ENCODE measurements at places on chromosomes 5 and 9. TPM values are rescaled to one million over a fixed set of nuclear protein-coding genes. Genes with fewer than 3 reads are reported as not detected.

DNA sequence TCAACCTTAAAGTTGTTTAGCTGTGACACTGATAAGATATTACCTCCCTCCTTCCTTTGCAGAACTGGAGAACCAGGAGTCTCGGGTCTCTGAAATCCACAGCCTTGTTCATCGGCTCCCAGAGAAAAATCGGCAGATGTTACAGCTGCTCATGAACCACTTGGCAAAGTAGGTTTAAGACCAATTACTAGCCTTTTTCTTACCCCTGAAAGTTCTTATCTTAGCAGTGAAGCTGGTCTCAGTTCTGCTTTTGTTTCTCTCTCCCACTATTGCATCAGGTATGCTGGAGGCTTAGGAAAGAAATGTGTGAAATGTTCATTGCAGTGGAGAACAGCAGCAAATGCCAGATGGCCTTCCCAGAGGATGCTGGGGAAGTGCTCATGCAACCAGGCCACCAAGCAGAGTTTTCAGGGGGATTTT lies 287.4 kb downstream of the ARHGAP26 start:
- no peak for DNase-seq

DNA sequence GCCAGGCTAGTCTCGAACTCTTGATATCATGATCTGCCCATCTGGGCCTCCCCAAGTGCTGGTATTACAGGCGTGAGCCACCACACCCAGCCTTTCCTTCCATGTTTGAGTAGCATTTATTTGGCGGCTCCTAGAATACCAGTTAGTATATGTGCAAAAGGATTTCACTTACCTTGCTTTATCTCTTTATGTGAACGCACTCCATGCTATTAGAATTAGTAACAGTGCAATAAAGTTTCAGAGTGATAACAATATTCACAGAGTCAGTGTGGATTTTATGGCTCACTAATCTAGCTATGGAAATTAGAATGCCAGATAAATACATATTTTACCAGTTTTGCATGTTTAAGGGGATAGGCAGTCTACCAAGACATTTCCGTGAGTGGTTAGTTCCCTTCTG lies 74.4 kb upstream of the NIPBL start:
- no peak for DNase-seq

GRCh38 chr5:113163328-113163727 lies 186.7 kb downstream of the DCP2 start:
- peak; percentile 83 for DNase-seq

GRCh38 chr9:21782205-21782604 lies 20.2 kb upstream of the MTAP start:
- DNase-seq, result no peak

DNA sequence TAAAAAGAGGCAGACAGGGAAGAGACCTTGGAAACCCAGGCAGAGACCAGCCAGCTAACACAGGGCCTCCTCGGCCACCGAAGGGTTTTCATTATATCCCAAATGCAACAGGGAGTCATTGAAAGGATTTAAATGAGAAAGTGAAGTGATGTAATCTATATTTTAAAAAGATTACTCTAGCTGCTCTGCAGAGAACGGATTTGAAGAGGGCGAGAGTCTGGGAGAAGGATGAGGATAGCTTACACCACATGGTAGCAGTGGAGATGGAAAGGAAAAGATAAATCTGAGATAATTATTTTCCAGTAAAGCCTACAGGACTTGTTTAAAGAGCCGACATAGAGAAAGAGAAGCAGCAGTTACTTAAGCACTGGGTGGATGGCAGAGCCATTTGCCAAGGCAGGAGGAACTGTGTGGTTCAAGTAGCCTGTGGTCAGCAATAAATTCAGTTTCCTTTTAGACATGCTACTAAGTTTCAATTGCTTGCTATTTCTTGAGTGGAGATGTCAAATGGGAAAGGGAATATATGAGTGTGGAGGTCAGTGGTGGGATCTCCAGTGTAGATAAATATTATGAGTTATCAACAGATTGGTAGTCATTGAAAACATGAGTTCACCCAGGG lies 9.3 kb downstream of the FBN2 start:
- DNase-seq, result no peak

DNA sequence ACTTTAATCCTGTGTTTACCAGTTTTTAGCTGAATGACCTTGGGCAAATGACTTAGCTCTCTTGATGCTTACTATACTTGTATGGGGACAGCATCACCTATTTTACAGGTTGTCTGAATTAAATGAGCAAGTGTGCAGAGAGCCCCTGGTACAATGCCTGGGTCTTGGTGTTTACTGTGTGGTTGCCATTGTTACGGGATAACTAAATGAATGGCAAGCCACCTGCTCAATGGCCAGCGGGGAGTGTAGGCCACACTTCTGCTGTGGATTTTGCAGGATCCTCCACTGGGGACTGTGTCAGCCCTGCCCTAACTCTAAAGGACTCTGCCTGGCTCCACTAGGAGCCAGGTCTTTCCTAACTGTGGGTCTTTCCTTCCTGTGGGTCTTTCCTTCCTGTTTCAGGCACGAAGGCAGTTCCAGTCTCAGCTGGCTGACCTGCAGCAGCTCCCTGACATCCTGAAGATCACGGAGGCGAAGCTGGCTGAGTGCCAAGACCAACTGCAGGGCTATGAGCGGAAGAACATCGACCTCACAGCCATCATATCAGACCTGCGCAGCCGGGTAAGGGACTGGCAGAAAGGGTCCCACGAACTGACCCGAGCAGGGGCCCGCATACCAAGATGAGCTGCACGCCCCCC lies 10.3 kb upstream of the GLE1 start:
- peak; percentile 92 for DNase-seq

Gene PLCXD3
- total RNA-seq, result not detected

DNA sequence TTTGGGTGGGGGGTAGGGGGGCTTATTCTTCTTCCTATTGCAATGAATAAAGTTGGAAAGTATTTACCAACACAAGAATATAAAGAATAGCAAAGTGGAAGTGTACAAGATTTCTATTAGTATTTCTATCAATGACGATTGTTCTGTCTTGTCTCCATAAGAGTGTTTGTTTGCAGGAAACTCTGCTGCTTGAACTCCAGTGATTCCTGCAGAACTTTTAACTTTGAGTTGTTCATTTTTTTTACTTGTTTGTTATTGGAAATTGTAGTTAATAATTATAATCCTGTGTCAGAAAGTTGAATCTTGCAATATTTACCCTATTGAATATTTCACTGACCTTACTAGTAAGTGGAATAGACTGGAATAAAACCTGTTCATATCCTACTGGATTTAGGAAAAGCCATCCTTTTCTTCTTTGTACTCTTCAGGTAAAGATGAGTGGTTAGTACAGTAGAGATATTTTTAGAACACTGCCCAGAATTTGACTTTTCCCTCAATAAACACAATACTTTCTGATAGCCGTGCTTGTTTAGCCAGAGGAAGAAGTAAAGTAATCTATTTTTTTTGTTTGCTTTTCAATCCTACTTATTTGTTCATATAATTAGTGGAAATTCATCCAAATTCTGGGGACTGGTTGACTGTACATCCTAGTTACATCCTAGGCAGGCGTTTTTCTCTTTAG lies 340.4 kb downstream of the TENT4A start:
- DNase-seq, result no peak

DNA sequence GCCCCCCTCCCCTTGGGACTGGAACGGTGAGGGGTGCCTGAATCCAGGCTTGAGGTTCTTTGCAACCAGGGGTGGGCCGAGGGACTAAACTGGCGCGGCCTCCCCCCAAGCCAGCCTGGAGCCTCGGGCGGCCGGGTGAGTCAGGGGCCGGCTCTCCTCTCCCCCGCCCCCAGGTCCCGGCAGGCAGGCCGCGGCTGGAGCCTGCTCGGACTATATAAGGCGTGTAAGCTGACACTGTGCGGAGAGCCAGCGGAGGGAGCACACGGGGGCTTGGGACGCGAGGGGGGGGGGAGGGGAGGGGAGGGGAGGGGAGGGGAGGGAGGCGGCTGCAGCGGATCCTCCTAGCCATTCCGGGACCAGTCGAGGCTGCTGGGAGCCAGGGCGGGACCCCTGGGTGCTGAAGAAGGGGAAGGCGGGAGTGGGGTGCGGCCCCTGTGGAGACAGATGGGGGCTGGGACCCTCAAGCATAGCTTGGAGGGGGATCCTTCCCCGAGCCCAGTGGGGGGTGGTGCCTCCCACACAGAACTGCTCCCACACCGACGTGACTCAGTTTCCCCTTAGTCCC lies 595 bp downstream of the PDLIM7 start:
- DNase-seq, result peak; percentile 87

Gene HRH2
- not detected for total RNA-seq

- DNase-seq, result peak; percentile 79
Observed at GRCh38 chr5:138354926-138355378, 2.5 kb downstream of the KDM3B start.

Gene FLT4
- total RNA-seq, result 66.5 TPM

DNA sequence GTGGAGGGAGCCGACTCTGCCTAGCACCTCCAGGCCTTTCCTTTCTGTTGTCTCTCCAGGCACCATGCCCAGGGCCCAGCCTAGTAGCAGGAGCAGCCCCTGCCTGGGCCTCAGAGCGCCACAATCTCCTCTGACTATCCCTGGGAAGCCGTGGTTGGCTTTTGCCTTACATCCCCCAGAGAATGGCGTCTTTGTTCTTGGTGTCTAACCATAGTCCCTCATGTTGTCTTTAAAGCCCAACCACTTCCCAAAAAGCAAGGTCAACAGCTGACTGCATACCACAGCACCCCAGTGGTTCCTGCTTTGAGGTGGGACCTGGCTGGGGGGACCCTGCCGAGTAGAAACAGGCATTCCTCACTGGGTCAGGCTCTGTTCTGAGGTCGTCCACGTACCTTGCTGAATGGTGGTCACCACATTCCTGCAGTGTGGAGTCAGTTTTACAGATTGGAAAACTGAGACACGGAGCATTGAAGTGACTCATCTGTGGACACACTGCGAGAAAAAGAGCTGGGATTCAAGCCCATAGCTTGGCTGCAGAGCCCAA lies 13.7 kb upstream of the CERCAM start:
- no peak for DNase-seq

DNA sequence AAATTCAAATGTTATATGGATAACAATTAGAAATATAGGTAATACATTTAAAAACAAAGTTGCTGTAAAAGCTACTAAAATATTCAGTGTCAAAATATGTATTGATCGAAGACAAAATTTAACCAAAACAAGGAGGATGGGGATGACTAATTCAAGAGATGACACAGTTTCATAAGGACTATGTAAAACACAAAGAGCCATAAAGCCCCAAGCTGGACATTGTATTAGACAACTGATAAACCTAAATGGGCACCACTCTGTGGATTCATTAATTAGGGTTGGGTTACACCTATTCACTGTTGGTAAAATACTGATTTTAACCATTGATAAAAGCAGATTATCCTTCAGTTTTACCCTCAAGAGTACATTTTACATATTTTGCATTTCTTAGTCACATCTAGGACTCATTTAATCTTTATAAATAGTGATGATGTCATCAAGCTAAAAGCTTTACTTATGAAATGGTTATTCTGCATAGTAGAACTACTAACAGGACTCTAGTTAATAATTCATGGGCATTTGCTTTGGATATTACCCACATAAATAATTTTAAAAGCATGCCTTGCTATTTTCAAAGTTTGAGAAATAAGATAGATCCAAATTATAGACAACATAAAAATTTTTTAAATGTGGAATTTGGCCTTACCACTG lies 13.7 kb downstream of the TUT7 start:
- no peak for DNase-seq

Measured in endothelial cell of umbilical vein (primary cell).